ENCODE measurements at places on chromosomes 7 and 10.

GRCh38 chr7:47215049-47215448, 366.9 kb downstream of the TNS3 start:
- DNase-seq, result no peak

- DNase-seq, result no peak
These were observed 33.0 kb upstream of the GPR26 start for GRCh38 chr10:123633106-123633505.

DNA sequence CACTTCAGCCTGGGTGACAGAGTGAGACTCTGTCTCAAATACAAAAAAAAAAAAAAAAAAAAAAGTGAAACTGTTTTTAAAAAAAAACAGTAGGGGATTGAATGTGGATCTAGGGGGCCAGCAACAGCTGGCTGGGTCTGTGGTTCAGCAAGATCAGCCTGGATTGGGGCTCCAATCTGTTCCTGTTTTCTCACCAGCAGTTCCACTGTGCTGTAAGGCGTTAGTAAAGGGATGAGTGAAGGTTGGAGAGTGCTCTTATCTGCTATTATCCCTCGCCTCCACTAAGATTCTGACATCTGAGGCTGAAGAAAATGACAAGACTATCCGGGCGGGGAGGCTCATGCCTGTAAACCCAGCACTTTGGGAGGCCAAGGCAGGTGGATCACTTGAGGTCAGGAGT, 41.6 kb upstream of the GTF2IRD1 start:
- DNase-seq, result no peak

DNA sequence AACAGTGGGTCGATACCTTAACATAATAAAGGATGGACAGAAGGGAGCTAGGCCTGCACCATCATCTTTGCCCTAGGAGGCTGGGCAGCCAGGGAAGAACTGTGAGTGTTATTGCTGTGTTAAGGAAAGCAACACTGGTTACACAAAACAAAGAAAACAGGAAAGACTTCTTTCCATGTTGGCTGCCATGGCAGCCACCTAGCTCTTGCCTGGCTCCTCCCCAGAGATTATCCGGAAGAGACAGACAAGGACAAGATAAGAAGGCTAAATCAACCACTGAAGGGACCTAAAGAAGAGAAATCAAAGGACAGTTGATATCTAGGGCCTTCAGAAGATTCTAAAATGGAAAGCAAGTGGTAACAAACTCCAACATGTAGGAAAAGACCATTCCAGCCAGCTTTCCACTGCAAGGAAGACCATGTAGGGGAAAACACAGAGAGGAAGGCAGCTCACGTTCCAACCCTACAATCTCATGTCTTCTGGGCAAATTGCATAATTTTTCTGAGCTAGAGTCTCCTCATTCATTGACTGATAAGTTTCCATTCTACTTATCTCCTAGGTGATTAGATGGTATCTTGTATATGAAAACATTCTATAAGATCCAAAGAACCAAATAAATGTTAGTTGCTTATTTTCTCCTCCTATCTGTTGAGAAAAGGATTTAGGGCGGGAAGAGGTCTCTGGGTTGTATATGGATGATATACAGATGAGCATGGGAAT, 51.2 kb downstream of the SP8 start:
- DNase-seq, result no peak

DNA sequence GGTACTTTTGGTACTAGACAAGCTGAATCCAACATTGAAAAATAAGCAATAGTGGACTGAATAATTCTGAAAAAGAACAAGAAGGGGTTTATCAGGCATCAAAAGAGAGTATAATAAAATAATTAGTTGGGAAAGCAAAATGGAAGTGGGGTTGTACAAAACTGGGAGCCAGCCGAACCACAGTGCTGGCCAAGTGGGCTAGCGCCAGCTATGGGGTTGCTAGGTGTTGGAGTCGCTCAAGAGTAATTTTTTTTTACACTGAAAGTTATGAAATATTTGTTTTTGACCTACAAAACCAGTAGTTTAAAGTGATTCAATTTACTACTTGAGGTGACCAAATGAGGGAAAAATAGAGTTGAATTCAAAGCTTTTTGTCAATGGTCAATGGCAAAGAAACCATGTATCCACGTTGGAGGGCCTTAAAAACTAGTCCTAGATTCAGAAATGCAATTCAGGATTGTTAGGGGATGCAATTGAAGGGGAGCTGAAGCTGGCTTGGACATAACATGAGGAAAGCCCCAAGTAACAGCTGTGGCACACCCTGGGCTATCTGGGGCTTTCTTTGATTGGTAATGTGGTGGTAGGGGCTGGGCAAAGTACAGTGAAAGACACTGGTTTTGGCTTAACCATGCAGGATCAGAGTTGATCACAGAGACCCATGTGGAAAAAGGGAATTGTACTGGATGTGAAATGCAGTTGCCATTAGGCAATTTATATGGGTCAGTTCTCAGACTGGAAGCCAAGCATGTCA, 28.3 kb upstream of the MSMB start:
- DNase-seq, result no peak

DNA sequence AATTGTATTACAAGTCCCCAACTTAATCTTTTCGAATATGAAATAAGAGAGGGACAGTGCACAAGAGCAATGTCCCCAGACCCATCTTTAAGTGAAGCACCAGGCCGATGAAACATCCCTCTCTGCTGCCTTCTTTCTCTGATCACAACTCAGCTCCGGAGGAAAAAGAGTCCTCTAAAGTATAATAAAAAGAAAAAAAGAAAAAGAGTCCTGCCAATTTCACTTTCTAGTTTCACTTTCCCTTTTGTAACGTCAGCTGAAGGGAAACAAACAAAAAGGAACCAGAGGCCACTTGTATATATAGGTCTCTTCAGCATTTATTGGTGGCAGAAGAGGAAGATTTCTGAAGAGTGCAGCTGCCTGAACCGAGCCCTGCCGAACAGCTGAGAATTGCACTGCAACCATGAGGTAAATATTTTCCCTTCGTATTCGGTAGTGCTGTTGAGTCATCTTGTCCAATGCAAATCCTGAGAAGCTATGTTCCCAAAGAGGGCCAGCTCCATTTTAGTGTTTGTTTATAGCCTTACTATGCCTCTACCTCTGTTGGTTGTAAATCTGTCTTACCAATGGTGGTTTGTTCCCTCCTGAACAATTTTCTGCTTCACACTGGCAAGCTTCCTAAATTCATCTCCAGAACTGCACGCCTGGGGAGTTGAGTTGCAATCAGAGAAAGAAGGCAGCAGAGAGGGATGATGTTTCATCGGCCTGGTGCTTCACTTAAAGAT, at the start of gene IFIT2:
TSS of gene IFIT2 (plus strand) at position 326 of the 725 bp plus-strand sequence. CDS start at position 404, 78 bp downstream.
- DNase-seq, result peak; percentile 66

GRCh38 chr7:101506531-101506930, 122.6 kb downstream of the MYL10 start:
- no peak for DNase-seq

DNA sequence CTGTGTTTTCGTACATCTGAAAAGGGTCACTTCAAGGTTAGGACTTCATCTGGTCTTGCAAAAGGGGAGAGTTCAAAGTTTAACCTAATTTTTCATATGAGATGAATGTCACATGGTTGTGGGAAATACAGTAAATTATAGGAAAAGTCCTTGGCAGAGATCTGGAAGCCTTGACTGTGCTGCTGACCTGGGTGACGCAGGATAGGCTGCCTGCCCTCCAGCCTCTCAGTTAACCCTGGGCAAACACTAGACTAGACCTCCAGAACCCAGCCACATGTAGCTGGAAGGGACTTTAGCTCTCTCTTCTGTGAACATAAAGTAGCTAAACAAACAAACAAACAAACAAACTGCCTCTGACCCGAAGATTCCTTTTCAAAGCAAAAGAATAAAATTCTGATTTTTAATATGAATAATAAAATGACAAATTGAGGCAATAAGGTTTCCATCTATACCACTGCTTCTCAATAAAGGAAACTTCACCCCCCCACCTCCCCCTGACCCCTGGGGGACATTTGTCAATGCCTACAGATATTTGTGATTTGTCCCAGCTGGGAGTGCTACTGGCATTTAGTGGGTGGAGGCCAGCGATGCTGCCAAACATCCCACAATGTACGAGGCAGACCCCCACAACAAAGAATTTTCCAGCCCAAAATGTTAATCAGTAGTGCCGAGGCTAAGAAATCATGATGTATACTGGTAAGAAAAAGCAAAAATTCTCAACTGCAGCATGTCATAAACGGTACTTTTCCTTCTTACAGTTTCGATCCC, 75.2 kb upstream of the PRR15 start:
- DNase-seq, result no peak

DNA sequence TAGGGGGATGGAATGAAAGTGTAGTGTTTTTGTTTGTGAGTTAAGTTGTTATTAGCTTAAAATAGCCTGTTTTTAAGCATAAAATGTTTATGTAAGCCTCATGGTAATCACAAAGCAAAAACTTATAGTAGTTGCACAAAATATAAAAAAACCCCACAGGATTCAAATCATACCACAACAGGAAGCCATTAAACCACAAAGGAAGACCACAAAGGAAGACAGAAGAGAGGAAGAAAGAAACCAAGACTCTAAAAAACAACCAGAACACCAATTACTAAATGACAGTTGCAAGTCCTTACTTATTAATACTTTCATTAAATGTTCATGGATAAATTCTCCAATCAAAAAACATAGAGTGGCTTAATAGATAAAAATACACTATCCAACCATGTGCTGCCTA, 63.6 kb downstream of the ANKRD7 start:
- peak; percentile 87 for DNase-seq

DNA sequence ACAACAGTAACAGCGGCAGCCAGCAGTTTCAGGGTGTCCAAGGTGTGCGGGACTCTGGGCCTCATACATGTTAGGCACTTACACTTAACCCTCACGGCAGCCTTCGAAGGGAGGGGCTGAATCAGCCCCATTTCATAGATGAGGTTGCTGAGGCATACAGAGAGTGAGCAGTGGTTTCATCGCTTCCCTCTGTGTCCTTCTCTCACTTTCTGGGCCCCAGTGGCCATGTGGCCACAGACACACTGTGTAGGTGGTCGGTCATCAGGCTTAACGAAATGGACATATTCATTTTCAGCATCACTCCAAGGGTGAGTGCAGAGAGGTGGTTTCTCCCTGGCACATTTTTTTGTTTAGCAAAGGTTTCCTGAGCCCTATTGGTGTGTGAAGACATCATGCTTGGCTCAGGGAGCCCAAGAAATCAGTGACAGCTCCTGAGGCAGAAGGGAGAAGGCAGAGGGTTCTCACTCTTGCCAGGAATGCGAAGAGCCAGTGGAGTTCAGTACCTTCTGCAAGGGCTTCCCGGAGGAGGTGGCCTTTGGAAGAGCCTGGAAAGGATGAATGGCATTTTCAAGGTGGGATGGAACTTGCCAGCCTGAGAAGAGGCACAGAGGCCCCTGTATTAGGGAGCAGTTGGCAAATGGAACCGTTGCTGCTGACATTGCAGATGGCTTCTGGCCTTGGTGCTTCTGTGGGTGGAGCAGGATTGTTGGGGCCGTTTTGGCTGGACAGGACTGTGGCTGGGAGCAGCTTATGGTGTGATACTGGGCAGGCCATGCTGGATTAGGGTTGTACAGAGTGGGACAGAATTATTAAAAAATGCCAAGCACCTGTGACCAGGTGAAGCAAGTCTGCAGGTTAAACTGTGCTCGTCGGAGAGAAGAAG, 61.7 kb upstream of the PPIF start:
- DNase-seq, result no peak

DNA sequence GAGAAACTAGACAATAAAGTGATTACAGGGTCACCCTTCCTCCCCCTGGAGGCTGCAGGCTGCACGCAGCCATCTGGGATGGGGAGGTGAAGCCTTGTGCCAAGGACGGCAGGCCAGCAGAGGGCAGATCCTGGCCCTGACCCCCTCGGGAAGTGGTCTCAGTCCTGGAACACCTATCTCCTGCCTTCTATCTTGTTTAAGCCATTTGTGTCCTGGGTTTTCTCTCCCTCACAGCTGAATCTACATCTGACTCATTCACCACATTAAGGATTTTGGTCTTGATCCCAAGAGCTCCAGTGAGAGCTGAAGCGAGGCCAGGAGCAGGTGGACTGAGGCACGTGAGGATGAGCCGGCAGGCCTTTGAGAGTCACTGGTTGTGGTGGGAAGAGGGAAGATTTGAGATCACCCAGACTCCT, 16.4 kb upstream of the PARP12 start:
- DNase-seq, result no peak

DNA sequence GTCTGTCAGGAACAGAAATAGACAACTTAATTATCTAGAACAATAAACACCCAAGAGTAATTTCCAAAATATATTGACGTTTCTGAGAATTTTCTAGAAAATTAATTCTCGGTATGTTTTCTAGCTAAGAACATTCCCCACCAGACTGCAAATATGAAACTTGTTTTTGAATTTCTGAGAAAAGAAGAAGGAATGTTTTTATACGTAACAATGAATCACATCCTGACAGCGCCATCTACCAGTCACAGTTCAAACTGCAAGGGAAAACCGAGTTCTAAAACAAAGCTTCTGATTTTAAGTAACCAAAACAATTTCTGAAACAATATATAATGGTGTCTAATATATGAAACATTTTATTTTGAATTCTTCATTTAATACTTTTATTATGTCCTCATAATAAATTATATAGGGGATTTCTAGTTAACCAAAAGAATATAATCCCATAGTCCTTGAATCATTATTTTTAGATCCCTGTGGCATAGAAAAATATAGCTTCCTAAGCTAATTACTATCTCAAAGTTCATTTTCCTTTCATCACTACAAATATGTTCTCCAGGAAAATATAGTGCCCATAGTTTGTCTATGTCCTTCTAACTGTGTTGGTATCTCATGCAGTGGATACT, 34.5 kb upstream of the MEOX2 start:
- peak; percentile 52 for DNase-seq

GRCh38 chr10:113617086-113617485, 46.8 kb downstream of the NRAP start:
- no peak for DNase-seq

- no peak for DNase-seq
These were observed 32.0 kb upstream of the FRAT2 start for GRCh38 chr10:97366572-97366971.

DNA sequence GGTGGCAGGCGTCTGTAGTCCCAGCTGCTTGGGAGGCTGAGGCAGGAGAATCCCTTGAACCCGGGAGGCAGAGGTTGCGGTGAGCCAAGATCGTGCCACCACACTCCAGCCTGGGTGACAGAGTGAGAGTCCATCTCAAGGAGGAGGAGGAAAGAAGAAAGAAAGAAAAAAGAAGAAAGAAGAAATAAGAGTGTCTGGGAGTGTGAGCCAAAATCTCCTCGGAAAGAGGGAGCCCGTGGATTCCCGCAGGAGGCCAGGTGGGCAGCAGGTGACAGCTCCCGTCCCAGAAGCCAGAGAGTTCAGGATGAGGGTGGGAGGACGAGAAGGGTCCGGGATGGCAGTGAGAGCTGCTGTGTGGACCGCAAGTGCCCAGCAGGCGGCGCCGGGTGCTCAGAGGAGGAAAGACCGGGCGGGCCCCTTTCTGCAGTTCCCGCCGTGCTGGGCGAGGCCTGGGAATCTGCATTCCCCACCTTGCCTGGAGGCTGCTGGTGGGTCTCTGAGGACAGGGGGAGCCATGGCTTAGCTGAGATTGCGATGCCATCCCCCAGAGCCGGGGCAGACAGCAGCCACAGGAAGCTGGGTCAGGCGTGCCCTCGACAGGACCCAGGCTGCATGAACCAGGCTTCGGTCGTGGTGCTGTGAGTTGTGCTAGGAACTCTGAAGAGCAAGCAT, 17.1 kb upstream of the AMZ1 start:
- peak; percentile 58 for DNase-seq

GRCh38 chr10:28732091-28732490, 54.8 kb downstream of the BAMBI start:
- DNase-seq, result no peak

Measured in MM.1S (cell line).